ENCODE measurements at places on chromosomes 16 and 17.
A peak's percentile ranks its signal among the peaks of the same experiment; 100 is the strongest.

- DNase-seq = no peak
Measured at GRCh38 chr17:59372138-59372751, 40.8 kb downstream of the YPEL2 start.

GRCh38 chr17:19724501-19725420 is 8.4 kb upstream of the SLC47A2 start:
- DNase-seq = peak; percentile 38

DNA sequence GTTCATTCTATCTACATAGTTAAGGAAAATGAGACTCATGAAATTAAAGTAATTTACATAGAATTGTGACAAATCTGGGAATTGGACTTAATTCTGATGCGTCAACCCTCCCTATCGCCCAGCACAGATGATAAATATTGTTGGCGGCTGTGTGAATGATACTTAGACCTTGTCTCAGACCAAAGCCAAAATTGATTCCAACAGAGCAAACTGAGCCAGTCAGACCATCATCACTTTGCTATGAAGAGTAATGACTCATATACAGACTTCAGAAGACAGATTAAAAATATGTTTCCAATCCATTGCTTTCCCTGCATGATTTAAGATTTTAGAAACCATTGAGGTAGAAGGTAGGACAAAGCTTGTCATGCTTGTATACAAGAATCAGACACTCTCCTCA is 1156.7 kb upstream of the CDH8 start:
- no peak for DNase-seq

GRCh38 chr17:81417049-81417878 is 22.0 kb downstream of the BAHCC1 start:
- DNase-seq = no peak

DNA sequence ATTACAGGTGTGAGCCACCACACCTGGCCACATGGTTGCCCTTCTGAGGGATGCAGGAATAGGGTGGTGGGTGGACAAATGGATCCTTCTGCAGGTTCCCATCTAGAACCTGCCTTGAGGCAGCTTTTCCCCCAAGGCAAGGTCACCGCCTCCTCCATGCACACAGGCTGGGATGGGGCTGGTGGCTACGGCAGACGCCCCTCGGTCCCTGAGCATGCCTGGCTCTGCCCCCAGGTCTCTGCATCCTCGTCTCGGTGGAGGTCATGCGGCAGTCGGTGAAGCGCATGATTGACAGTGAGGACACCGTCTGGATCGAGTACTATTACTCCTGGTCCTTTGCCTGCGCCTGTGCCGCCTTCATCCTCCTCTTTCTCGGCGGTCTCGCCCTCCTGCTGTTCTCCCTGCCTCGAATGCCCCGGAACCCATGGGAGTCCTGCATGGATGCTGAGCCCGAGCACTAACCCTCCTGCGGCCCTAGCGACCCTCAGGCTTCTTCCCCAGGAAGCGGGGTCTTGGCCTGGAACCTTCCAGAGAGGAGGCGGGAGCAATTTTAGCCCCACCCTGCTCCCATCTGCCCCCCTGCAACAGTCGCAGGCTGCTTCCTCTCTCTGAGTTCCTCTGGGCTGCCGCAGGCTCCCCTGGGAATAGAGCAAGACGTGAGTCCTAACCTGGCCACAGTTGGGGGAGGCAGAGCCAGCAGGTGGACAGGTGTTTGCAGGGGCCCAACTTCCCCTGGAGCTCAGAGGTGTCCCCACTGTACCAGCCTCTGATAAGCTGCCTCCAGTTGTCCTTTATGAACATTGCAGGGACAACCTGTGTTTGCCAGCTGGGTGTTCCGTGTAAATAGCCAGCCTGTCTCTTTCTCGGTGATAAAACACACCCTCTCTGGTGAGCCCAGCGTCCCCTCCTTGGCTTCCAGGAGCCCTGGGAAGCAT is 11.7 kb downstream of the CACNG1 start:
- no peak for DNase-seq

- no peak for DNase-seq
Measured at GRCh38 chr17:35679007-35679682, 52.3 kb upstream of the RASL10B start.

GRCh38 chr17:70517816-70518215 is 348.5 kb downstream of the KCNJ2 start:
- DNase-seq = no peak

GRCh38 chr16:66926961-66927436 is 1.7 kb upstream of the RRAD start:
- DNase-seq = no peak

GRCh38 chr17:30117675-30118081 is 1.1 kb downstream of the NSRP1 start:
- DNase-seq = no peak

DNA sequence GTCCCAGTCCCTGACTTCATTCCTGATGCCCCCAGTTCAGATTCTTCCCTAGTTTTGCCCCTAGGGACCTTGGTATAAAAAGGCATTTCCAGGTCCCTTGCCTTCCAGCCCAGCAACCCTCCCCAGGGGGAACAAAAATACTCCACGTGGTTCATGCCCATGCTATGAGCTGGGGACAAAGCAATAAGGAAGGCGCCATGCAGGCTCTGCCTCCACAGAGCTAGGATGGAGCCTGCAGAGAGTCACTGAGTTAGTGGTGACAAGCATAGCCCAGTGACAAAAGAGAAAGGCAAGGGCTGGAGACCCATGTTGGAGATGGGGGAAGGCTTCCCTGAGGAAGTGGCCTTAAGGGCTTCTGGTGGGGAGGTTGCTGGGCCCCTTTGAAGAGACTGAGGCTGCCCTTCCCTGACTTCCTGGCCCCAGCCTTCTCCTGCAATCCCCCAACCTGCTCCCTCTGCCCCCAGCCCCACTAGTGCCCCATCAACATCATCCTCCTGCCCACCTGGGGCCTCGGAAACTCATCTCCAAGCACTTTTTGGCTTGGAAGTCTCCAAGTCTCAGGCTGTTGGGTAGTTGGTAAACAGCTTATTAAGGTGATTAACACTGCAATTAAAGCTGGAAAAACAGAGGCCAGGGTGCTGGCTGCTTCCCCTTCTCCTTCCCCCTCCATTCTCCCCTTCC is 9.6 kb downstream of the DLX3 start:
- DNase-seq = no peak

GRCh38 chr17:28955408-28955807 is 4.1 kb upstream of the PHF12 start:
- no peak for DNase-seq

GRCh38 chr16:57531253-57531575 is 5.2 kb downstream of the CCDC102A start:
- DNase-seq = no peak

DNA sequence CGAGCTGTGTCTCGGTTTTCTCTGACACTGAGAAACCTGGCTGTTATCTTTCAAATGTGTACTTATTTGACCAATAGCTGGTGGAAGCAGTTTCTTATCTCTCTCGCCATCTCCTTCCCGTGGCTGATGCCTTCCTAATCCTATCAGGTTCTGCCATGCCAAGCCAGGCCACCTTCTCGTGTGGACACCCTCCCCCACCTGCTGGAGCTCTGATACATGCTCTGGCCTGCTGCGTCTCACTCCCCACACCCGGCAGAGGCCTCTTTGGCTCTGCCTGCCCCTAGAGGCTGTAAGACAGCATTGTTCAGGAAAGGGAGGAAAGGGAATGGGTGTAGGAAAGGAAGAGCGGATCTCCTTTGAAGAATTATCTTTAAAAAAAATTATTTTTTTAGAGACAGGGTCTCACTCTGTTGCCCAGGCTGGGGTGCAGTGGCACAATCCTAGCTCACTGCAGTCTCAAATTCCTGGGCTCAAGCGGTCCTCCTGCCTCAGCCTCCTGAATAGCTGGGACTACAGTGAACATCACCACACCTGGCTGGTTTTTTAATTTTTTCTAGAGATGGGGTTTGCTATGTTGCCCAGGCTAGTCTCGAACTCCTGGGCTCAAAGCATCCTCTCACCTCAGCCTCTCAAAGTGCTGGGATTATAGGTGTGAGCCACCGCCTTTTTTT is 7.5 kb upstream of the ARMC5 start:
- DNase-seq = peak; percentile 35

- DNase-seq = no peak
Measured at GRCh38 chr17:50675627-50676026, 32.1 kb downstream of the ANKRD40 start.

DNA sequence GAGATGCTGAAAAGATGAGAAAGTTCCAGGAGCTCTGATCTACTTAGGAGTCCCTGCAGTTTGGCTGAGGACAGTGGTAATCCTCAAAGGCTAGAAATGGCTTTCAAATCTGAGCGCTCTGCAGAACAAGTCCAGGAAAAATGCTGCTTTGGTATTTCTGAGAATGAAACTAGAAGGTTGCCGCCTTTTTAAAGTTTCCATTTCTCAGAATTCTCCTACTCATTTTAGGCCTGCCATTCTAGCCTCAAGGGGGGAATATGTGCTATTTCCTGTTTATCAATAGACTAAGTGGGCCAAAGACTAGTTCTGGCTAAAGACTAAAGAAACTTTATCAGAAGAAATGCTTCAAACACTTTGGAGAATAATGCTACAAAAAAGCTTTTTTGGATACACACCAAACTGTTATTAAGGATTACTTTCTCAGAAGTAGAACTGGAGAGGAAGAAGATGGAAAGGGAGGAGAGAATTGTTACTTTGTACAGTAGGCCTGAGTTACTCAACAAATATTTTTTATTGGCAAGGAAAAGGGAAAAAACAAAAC is at the start of gene SLFN12L:
TSS of gene SLFN12L (minus strand) at position 78 of the 541 bp plus-strand sequence. CDS start 15,314 bp downstream, outside the sequence.
- no peak for DNase-seq

DNA sequence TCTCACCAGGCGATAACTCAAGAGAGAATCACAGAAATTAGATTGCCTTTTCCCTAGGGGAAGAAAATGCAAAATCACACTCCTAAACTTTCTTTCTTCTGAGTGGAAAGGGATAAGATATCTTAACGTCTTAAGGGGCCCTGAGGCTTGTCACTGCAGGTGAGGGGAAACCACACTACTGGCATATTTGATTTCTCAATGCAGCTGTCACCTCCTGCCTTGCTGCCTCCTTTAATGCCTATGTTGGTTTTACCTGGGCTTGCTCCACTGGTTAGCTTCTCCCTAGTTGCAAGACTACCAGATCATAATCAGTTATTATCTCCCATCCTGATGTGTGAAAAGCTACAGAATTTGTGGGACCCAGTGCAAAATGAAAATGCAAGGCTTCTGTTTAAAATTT is 4.5 kb upstream of the HERPUD1 start:
- DNase-seq = no peak

DNA sequence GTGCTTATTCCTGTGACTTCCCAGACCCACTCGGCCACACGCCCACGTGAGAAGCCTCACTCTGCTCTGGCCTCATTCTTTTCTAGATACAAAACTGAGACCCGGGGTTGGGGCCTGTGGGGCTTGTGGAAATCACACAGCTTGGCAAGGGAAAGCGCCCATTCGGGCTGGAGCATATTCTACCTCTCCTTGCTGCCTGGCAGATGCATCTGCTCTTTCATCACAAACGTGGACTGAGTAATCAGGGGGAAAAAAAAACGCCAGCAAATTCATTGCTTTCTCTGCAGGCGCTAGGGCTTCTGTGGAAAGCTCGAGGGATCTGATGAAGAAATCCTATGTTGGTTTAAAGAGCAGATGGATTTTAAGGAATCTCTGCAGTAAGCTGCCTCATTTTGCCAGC is 44.4 kb downstream of the DNAH9 start:
- DNase-seq = peak; percentile 30

GRCh38 chr17:78918979-78919378 is 6.2 kb downstream of the TIMP2 start:
- no peak for DNase-seq

GRCh38 chr16:14125708-14126107 is 54.6 kb downstream of the MRTFB start:
- no peak for DNase-seq

DNA sequence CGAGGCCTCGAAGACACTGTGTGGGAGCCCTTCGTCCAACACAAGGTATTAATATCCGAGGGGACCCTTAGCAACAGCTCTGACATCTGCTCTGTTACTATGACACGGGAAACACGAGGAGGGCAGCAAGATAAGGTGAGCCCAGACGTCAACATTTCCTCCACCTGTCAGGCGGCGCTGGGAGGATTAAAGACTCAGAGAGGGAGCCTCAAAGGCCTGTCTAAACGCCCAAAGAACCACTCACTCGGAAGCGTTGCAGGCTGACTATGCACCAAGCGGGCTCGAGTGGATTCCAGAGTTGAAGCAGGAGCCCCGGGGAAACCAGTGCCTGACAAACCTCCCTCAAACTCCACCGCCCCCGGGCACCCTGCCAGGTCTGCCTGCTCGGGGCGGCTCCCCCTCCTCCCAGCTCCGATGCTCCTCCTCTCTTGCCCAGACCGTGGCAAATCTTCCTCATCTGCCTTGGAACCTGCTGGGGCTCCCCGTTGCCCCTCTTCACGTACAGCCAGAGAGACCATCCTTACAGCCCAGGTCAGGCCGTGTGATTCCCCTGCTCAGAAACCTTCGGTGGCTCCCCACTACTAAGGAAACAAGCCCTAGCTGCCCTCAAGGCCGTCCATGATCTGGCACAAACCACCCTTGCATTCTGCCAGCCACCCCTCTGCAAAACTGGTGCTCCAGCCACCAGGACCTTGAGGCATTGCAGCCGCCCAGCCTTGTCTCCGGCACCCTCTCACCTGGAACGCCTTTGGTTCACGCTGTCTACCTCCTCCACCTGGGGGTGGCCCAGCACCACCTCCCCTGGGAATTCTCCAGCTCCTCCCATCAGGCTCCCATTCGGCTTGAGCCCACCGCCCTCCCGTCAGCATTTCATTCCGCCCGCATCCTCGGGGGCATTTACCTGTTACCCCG is 16.2 kb downstream of the RPH3AL start:
- no peak for DNase-seq

- DNase-seq = no peak
Measured at GRCh38 chr17:61009663-61010062, 332.0 kb downstream of the BCAS3 start.

GRCh38 chr17:62781831-62782251 is 26.3 kb downstream of the MARCHF10 start:
- no peak for DNase-seq

- DNase-seq = peak; percentile 16
Measured at GRCh38 chr17:37373530-37374159, 2.1 kb upstream of the C17orf78 start.

- DNase-seq = no peak
Measured at GRCh38 chr16:50763211-50763610, 21.3 kb downstream of the CYLD start.

- DNase-seq = no peak
Measured at GRCh38 chr17:21129023-21129681, 2.4 kb downstream of the DHRS7B start.

DNA sequence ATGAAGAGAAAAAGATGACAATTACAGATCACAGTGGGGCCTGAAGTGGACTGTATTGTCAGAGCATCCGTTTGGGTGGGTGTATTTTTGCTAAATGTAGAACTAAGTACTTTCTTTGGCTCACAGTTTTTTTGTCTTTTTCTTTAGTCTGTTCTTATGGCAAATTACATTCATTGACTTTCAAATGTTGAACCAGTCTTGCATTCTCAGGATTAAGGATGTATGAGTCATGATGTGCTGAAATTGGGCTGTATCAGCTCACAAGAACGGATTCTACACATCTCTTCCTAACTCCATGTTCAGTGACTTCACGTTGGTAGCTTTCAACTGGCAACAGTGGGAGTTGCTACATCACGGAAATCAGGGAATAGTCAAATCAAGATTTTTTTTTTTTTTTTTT is 66.5 kb downstream of the TEX2 start:
- DNase-seq = no peak

All from amygdala (tissue), 56 donors.